ENCODE measurements at places on chromosomes 7 and 10. TPM values are rescaled to one million over a fixed set of nuclear protein-coding genes. Genes with fewer than 3 reads are reported as not detected.

DNA sequence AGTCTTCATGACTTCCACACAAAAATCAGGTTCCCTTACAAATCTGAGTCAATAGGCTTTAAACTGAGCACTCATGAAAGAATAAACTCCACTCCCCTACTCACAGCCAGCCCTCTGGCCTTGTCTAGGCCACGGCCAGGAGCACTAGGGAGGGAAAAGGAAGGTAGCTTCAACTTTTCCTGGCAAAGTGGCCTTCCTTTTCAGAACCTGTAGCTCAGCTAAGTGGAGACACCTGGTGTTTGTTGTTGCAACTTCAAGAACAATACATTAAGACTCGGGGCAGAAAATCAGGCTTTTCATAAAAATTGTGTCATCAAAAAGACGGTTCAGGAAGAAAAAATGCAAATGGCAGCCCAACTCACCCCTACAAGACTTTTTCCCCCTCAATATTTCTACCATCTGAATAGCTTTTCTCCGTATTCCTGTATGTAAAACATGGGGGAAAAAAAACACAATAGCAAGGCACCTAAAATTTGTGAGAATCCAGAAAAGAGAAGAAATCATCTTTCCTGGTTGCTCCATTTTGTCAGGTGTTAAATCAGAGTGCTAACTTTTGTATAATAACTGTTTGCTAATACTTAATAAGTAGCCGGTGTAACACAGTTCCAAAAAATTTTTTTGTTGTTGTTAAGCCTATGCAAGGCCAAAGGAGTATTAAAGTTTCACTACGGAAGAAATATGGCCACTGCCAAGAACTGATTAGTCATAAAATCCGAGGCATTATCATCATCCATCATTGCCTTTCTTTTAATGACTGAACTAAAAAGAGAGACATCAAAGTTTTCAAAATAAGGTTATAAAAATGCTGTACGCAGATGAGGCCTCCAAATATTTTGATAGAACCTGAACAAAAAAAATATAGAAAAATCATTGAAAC is 66.2 kb upstream of the ARID5B start:
- peaks cover 31% of the 10 kb centered on the region for H3K4me1 ChIP-seq
- DNase-seq, result peak; percentile 70
- H3K4me3 ChIP-seq, result no peak overlapping the region
- H3K27ac ChIP-seq, result peak overlapping the region; percentile 83
- H3K27me3 ChIP-seq, result no peaks in the 10 kb centered on the region

DNA sequence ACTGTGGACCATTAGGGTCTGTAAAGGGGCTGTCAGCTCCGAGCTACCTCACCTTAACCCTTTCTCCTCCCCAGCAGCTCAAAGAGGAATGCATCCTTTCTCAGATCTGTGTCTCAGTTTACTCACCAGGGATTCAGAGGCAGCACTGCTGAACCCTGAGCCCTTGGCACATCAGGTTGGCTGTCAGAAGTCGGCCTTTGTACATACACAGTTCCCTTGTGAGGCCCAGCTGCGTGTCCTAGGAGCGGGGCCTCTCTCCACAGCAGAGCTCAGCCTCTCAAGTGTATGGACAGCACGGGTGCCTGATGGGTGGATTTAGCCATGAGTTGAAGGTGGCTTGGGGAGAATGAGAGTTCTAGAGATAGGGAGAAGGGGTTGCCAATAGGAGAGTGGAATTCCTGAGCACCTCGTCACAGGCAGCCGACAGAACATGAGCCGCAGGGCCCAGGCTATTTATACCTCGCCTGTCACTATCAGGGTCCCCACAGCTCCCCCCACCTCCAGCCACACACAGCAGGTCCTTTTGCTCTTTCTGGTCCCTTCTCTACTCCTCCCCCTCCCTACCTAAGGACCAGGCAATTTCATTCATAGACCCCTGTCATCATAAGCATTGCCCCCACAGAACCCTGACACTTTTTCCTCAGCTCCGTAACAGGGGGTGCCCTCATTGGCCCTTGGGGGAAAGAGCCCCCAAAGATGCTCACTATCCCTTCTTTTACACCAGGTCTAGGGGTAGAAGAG is 2.1 kb upstream of the FLNC start:
- no peak overlapping the region for H3K4me3 ChIP-seq
- H3K36me3 ChIP-seq, result no peaks in the 10 kb centered on the region
- DNase-seq, result peak; percentile 14
- H3K4me1 ChIP-seq, result no peaks in the 10 kb centered on the region
- H3K27me3 ChIP-seq, result peaks cover 11% of the 10 kb centered on the region

DNA sequence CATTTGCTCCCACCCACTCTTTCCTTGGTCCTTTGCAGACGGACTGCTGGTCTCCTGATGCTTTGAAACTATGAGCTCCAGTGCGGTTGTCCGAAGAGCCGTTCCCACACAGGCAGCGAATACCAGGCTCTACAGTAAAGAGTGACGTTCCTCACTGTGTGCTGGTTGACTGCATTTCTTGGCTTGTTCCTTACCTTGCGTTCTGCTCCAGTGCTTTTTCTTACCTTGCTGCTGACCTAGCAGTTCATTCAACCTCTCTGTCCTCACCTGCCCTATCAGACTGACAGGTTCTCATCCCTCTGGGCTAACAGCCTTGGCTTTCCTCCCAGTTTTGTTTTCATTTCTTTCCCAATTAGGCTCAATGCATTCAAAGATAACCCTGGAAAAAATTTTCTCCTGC is 214.8 kb downstream of the TMEM178B start:
- no peak overlapping the region for H3K4me3 ChIP-seq
- no peaks in the 10 kb centered on the region for H3K27me3 ChIP-seq
- H3K36me3 ChIP-seq, result no peaks in the 10 kb centered on the region
- peak; percentile 8 for DNase-seq
- no peaks in the 10 kb centered on the region for H3K4me1 ChIP-seq

- no peaks in the 10 kb centered on the region for H3K27me3 ChIP-seq
- H3K4me1 ChIP-seq, result peaks cover 12% of the 10 kb centered on the region
- DNase-seq, result no peak
- no peak overlapping the region for H3K4me3 ChIP-seq
- H3K36me3 ChIP-seq, result peaks cover 16% of the 10 kb centered on the region
Measured at GRCh38 chr10:898141-898540, 33.4 kb downstream of the LARP4B start.

DNA sequence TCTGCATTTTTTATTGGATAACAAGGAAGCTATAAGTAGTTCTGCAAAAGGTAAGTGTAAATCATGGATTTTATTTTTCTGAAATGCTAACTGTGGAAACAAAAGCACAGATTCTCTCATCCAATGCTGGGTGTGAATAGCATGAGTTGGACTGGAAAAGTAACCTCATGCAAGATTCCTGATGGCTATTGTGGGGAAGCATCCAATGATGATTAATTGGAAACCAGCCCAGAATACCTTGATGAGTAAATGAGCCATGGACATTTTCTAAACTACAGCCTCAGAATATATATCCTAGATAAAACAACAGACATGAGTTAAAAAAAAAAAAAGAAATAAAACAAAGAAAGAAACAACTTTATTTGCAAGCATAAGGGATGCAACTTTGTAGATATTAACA is 934.6 kb downstream of the CCSER2 start:
- no peaks in the 10 kb centered on the region for H3K27me3 ChIP-seq
- peak; percentile 61 for DNase-seq
- no peaks in the 10 kb centered on the region for H3K4me1 ChIP-seq
- H3K27ac ChIP-seq, result no peak overlapping the region
- no peaks in the 10 kb centered on the region for H3K36me3 ChIP-seq

- no peak overlapping the region for H3K4me3 ChIP-seq
- H3K36me3 ChIP-seq, result no peaks in the 10 kb centered on the region
- no peak overlapping the region for H3K27ac ChIP-seq
Measured at GRCh38 chr10:44327461-44327860, 57.4 kb downstream of the CXCL12 start.

GRCh38 chr7:774161-775109 is 47.4 kb upstream of the PRKAR1B start:
- H3K36me3 ChIP-seq, result peaks cover 69% of the 10 kb centered on the region
- DNase-seq, result peak; percentile 23
- H3K4me1 ChIP-seq, result no peaks in the 10 kb centered on the region
- no peaks in the 10 kb centered on the region for H3K27me3 ChIP-seq

COL28A1 gene
- 0.29 TPM for total RNA-seq

KIFBP gene
- 23.2 TPM for total RNA-seq

Data from MCF 10A (cell line).